ENCODE measurements at places on chromosomes 3 and 15.
A peak's percentile ranks its signal among the peaks of the same experiment; 100 is the strongest.

GRCh38 chr3:47096959-47097358 is 67.0 kb downstream of the SETD2 start:
- DNase-seq, result no peak

DNA sequence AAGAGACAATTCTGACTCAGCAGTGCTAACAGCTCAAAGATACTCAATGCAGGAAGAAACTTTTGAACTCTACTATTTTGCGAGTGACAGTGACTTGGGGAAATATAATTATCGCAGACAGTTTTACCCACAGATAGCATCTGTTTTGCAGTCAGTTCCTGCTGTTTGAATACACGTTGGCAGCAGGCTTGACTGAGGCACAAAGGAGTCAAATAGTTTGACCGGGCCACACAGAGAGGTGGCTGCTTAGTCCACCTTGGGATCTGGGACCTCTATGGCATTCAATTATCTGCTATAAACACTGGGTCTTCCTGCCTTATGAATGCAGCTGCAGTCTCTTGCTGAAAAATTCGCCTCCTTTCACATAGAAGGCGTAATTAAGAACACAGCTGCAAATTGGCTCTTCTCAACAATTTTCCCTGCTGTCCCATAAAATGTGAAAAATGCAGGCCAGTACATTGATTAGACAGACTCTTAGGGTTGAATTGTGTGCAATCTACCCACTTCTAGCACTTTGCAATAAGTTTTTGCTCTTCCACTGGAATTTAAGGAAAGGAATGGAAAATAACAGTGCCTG is 56.5 kb downstream of the OTOL1 start:
- no peak for DNase-seq

GRCh38 chr3:192445770-192446644 is 281.3 kb downstream of the FGF12 start:
- DNase-seq, result no peak

DNA sequence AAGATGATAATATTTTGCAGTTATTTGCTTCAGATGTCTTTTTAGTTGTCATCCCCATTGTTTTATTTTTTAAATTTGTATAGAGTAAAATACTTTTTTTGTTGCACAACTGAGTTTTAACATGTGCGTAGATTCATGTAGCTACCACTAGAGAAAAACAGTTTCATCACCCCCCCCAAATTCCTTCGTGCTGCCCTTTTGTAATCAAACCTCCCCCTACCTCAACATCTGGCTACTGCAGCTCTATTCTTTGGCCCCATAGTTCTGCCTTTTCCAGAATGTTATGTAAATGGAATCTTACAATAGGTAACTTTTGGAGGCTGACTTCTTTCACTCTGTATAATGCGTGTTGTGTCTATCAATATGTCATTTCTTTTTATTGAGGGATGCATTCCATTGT is 232.0 kb upstream of the RASGRP1 start:
- DNase-seq, result no peak

GRCh38 chr3:57646723-57647122 is 46.2 kb downstream of the DENND6A start:
- no peak for DNase-seq

DNA sequence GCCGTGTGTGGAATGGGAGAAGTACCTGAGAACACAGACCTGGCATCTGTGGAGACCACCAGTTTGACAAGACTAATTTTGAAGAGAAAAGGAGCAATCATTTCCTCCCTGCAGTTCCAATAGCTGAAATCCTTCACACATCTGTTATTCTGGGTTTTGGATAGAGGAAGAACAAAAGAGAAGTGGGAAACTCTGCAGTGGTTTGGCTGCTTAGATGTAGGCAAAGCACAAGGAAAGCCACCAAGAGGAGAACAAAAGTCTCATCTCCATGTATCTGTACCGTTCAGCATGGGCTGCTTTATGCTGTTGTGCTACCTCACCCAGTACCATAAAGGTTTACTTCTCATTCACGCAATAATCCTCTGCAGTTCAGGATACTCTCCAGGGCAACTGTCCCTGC is 153.1 kb upstream of the COL8A1 start:
- DNase-seq, result no peak

DNA sequence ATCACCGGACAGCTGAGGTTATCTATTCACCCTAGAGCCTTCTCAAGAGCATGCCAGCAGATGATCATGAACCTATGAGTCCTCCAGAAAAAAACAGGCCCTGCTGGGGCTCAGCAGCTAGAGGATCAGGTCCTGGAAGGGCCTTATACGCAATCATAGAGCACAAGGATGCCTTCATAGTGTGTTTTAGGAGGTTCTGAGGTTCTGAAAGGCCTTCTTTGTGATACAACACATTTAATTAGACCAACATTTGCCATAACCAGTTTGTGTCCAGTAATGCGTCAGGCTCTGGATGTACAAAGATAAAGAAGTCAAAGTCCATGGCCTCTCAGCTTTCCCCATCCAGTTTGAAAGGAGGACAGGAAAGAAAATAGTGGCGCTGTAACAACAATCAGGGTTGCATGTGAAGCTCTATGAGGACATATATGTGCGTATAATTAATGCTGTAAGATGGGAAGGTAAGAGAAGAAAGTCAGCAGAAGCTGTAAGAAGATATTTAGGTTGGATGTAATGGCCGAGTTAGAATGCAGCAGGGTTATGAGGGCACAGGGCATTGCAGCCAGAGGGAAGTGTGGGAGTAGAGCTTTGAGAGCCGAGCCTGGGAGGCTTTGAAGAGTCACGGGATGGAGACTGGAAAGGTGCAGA is 302.6 kb upstream of the TBL1XR1 start:
- DNase-seq, result no peak

- no peak for DNase-seq
These were observed 40.9 kb downstream of the APH1B start for GRCh38 chr15:63318344-63318743.

GRCh38 chr15:43225201-43225949 is 4.6 kb upstream of the EPB42 start:
- peak; percentile 10 for DNase-seq

GRCh38 chr15:85456798-85457197 is 76.4 kb downstream of the AKAP13 start:
- no peak for DNase-seq

DNA sequence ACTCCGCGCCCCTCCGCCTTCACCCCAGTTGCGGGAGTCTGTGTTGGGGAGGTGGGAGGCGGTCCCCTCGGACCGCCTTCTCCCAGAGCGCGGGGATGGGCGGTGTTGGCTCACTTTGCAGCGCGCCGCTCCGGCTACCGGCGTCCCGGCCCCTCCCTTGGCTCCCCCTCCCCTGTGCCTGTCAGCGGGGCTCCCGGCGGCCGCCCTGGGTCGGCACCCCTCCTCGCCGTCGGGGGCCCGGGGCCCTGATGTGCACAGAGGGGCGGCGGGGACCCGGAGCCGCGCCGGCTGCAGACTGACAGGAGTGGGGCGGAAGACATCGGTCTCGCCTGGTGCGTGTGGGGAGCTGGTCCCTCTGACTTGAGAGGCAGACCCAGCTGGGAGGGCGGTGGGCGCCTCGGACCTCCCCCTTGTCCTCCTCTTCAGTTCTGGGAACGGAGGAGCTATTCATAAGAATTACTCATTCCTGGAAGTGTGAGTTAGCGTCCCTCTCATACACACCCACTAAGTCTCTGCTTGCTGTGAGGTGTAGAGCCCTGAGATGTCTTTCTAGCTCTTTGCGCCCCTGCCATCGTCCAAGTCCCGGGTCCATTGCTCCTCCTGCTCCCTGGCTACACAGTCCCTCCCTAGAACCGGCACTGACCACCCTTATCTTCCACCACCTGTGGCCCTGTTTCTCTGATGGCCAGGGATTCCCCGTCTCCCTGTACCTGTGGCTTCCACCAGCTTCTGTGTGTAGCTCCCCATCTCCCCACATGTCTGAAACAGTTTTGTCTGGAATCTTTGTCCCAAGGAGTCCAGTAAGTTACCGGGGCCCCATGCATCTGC is 42.3 kb upstream of the ROPN1 start:
- DNase-seq, result peak; percentile 69

DNA sequence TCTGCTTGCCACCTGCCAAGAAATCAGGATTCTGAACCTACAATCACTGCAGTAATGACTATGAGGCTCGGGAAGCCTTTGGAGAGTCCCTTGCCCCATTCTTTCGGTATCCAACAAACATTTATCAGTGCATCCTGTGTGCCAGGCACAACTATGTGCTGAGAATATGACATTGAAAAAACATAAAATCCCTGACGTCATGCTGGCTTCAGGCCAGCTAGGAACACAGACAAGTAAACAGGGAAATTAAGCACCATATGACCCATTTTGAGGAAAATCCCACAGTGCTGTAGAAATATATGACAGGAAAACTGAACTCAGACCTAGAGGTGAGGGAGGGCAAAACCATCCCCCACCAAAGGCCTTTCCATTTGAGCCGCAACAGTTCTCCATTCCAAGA is 34.1 kb upstream of the DET1 start:
- no peak for DNase-seq

GRCh38 chr15:56440214-56440770 is 24.6 kb downstream of the MNS1 start:
- no peak for DNase-seq

DNA sequence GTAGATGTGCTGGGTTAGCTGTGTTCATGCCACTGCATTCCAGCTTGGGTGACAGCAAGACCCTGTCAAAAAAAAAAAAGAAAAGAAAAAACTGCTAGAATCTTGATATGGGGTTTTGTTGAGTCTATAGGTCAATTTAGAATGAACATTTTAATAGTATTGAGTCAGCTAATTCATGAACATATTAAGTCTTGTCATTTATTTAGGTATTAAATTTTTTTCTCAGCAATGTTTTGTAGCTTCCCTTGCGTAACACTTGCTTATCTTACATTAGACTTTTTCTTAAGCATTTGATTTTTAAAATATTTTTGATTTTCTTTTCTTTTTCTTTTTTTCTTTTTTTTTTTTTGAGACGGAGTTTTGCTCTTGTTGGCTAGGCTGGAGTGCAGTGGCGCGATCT is 60.7 kb upstream of the GOLGA6B start:
- no peak for DNase-seq

DNA sequence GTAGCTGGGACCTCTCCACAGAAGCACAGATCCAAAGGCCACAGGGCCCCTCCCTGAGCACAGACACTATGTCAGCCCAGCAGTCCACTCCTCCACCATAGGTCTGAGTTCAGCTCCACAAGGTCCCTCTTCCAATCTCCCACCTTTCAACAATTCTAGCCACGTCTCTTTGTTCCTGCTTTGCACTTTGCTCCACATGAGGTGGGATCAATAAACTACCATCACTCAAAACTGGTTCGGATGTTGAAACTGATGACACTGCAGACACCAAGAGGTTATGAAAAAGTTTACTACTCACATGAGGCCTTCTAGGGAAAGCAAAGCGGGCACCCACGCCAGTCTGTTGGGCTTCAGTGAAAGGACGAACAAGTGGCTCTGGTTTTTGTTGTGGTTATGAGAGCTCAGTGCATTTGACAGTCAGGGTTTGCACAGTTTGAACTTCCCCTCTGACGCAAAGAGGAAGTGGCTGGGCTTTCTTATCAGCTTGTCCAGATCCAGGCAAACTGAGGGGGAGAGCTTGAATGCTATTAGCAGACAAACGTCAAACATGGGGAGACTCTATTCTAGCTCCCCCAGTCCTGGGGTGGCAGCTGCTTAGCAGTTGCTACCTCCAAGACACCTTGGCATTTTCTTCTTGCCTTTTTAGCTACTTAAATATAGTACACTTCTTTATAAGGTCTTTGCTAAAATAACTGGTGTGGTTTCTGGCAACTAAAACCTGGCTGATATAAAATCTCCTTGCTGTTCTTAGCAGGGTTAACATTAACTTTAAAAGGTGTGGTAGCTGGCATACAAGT is 37.8 kb downstream of the ZNF445 start:
- no peak for DNase-seq

DNA sequence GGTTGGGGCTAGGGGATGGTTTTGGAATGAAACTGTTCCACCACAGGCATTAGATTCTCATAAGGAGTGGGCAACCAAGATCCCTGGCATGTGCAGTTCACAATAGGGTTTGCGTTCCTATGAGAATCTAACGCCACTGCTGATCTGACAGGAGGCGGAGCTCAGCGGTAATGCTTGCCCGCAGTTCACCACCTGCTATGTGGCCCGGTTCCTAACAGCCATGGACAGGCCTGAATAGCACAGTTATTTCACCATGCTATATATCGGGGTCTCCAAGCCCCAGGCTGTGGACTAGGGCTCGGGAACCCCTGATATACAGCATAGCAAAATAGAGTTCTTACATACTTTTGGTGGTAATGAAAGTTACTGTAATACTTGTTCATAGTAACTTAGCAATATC is 99.9 kb upstream of the THSD4 start:
- no peak for DNase-seq

DNA sequence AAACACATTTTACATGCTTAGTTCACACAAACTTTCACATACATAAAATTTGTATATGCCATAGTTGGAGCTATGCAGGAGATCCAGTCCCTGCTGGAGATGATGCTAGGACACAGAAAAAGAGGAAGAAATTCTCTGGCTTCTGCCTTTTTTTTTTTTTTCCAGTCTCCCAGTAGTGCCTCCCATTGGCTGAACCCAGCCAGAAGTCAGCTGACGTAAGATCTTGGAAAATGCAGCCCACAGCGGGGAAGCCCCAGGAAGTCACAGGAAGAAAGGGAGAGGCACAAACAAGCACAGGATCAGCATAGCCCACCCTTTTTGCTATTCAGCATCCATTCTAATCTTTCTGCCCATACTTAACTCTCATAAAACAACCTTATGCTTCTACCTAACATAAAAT is 38.5 kb downstream of the SCN11A start:
- DNase-seq, result no peak

- peak; percentile 81 for DNase-seq
These were observed at the start of gene TBC1D2B for GRCh38 chr15:78077053-78077870. Gene TBC1D2B, minus strand, starts transcription at chr15:78077711. Its CDS starts 59 bp downstream, at chr15:78077652.

- no peak for DNase-seq
These were observed 85.5 kb downstream of the LARS2 start for GRCh38 chr3:45473841-45474240.

DNA sequence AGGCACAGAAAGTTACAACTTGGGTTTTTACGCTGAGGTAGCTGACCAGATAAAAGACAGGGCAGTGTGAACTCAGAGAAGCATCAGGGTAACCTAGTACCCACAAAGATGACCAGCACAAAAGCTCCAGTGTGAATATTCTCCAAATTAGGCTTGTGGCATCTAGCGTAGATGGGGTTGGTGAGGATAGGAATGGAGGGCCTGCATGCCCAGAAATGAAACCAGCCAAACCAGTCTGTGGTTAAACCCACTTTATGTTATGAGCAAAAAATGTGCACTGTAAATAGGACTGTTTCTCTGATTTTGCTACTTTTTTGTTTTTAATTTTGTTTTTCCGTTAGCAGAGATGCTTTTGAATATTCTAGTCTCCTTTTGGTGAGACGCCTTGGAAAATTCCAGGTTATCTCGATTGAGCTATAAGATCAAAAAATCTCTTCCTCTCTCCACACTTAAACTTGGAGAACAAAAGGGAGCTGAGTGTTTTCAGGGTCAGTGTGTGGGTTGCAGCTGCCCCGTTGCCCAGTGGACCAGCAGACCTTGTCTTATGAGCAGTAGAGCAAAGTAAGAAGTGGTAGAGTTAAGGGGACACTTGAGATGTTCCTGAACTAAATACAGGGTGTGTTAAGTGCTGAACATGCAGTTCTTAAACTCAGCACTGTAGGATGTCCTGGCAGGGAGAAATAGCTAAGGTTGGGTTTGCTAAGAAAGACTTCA is 132.9 kb downstream of the C3orf38 start:
- no peak for DNase-seq

GRCh38 chr15:70313099-70314017 is 215.6 kb upstream of the TLE3 start:
- DNase-seq, result no peak

Measured in right kidney (tissue), 9 donors.